Activated T-helper 1 cell treated with anti-CD3 and anti-CD28 coated beads, Interleukin-2, amount 50 U/mL, for 16 hours (primary cell): ENCODE measurements at places on chromosomes 1 and 21.

DNA sequence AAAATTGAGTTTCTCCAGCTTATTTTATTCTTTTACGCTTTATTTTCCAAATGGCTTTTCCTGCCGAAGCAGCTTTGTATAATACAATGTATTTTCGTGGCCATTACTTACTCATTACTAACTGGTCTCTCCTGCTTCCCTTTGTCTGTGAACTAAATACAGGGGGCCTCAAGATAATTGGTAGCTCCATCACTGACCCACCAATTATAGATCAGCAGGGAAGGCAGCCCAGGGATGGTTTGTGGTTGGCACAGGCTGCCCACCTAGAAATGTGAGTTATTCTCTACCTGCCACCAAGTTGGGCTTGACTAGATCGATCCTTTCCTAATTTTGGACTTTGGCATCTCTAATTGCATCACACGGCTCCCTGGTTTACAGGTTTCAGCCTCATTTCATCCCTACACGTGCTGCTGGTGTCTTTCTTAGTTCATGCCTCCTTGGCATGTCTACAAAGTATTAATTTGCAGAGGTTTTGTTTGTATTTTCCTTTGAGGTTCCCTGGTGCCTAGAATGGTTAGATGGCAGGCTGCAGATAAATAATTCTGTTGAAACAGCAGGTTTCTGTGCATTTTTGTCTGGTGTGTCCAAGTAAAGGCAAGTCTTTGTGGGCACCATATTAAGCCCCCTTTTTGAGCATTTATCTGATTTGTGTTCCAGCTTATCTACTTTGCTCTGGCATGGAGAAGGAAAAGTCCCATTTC lies 35.2 kb downstream of the PEX14 start:
- no peak for DNase-seq

DNA sequence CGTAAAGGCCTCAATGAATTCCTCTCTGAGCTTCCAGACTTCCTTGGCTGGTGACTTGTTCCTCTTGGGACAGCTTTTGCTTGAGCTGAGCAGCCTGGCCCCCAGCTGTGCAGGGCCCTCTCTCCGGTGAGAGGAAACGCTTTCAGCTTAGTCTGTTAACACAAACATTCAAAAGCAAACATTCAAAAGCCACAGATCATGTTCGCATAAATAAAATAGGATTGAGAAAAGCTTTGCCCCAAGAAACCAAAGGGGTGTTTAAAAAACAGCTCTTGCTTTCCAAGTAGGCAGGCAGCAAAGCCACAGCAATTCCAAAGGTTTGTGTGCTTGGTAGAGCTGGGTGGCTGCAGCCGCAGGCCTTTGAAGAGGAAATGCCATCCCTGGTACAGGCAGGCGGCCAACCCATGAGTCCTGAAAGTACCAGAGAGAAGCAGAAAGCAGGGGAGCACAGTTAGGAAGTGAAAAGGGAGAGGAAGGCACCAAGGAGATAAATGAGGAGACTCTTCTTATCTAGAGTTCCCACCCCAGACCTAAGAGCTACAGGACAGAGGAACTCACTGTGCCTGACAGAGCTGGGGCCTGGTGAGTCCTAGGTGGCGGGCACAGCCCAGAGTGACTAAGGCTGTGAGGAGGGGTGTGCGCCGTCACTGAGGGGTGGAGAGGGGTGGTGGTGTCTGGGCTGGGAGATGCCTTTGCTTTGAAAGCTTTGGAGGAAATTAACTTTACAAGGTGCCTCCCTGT lies 48.4 kb downstream of the CCN1 start:
- no peak for DNase-seq

- DNase-seq, result no peak
Measured at GRCh38 chr1:192407206-192407605, 90.4 kb downstream of the RGS21 start.

DNA sequence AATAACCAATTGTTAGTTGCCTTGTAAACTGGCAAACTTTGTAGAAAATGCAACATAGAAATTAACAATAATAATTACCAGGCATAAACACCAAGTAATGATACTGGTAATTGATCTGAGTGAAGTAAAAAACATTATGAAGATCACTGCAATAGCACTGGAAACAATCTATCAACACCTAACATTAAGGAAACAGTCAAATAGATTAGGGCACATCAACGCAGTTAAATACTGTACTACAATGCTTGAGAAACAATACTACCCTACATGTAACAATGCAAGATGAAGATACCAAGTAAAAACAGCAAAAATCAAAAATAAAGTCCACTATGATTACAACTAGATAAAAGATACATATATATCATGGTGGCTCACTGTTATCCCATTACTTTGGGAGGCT lies 16.6 kb downstream of the SYDE2 start:
- DNase-seq, result no peak

- DNase-seq, result no peak
Measured at GRCh38 chr1:53731779-53732305, 7.1 kb downstream of the GLIS1 start.

DNA sequence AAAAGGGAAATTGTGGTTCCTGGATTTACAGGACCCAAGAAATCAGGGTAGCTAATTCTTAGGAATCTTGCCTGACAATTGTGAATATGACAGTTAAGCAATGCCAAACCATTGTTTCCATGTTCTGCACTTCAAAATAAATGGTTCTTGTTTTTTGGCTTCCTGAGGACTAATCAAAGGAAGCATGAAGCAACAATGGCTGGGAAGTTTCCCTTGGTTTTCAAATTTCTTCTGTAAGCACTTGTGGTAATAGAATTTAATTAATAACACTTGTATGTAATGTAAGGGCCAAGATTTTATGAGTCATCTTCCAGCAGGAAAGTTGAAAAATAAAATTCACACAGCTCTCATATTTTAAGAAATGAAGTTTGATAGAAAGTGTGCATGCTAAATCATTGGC lies 31.7 kb downstream of the JAM2 start:
- DNase-seq, result no peak

DNA sequence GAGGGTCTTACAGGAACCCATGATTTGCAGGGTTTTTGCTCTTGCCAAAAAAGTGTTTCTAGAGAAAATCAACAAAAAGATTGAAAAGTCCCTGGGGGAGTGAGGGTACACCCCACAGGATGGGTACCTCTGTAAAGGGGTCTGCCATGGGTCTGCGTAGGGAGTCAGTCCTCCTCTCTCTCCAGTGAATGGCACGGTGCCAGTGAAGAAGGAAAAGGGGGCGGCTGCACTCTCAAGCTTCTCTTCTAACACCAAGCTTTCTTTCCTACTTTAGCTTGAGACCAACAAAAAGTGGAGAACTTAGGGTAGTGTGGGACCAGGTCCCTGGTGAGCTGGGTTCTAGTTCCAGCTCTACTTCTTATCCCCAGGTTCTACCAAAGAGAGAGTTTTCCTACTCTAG lies 87.4 kb downstream of the GLUL start:
- DNase-seq, result no peak

GRCh38 chr1:93847811-93848288 lies 31.2 kb downstream of the DNTTIP2 start:
- DNase-seq, result peak; percentile 46

DNA sequence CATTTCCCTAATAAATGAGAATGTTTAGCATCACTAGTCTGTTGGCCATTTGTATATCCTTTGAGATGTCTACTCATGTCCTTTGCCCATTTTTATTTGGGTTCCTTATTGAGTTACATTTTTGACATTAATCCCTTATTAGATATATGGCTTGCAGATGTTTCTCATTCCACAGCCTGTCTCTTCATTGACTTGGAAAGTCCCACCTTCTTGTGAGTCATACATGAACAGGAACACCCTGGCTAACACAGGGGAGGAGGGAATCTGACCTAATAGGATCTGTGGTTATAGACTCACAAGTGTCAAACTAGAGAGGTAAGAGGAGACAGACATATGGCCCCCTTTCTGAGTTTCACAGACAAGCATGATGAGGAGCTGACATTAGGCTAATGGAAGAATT lies 11.5 kb downstream of the ZP4 start:
- DNase-seq, result no peak

DNA sequence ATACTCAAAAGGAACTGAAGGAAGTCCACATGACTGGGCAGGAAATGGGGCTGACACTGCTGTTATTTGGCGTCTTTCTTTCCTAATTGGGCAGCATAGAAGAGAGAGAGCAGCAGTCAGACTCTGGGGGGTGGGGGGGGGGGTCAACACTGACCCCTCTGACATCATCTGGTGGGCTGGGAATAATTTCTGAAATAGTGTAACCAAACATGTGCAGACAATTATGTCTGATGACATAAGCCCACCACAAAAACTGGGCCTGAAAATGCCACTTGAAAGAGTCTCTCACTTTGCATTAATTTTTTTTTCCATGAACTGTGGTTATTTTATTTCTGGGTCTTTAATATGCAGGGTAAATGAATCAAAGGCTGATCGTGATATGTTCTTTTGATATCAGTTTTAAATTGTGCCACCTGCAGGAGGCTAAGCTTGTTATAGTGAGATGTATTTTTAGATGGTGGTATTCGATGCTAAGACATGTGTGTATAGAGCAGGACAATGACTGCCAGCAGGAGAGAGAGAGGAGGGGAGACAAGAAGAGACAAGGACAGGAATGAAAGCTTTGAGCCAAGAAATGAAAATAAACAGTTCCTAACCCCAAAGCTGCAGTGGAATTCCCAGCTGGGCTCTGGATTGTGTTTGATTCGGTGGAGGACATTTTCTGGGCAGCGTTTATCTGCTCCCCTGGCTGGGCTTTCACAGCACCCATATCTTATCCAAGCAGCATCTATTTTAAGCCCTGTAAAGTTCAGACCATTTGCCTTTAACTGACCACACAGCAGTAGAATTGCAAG lies 264.7 kb downstream of the PBX1 start:
- DNase-seq, result no peak

GRCh38 chr1:82177192-82177591 lies 376.5 kb downstream of the ADGRL2 start:
- no peak for DNase-seq
